NCI-H510A treated with DMSO at 0.1 percent for 48 hours (cell line): ENCODE measurements at places on chromosomes 2 and 18.
A peak's percentile ranks its signal among the peaks of the same experiment; 100 is the strongest.

GRCh38 chr2:142718576-142719155 lies 158.8 kb upstream of the KYNU start:
- DNase-seq, result no peak

GRCh38 chr2:61529944-61530735 lies 8.0 kb downstream of the XPO1 start:
- no peak for DNase-seq

DNA sequence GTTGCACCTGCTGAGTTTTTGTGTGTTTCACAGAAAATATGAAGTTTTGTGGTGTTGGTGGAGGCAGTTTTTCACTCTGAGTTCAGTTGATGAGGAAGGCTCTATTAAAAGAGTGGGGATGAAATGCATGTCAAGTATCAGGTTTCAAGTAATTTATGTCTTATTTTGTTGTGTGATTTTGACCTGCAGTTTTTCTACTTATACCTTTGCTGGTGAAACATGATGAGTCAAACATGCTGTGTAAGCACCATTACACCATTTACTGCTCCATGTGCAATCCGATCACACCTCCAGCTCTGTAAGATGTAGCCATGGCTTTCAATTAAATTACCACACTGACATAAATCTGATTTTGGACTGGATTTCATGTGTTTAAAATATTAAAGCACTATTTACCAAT lies 174.5 kb upstream of the ZEB2 start:
- peak; percentile 85 for DNase-seq

DNA sequence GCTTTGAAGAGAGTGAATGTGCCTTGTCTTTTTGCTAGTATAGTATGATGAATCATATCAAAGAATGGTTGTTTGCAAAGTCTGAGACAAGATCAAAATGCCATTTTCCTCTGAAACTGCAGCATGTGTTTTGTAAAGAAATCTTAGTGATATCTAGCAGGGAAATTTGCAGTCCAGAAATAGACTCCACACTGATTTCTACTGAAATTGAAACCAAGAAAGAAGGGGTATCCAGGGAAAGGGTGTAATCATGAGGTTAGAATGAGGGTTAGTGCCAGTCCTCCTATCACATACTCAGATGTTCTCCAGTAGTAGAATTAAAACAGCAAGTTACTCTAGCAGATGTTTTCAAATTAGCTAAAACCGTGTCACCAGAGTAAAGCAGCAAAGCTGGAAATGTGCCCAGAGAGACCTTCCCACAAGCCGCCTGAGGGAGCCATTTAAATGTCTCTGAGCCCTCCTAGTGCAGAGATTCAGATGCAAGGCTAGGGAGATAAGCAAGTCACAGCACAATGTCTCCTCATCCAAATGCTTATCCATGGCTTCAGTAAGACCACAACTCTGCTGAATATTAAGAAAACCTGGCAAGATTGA lies 4.9 kb downstream of the DLGAP1 start:
- DNase-seq, result peak; percentile 15

DNA sequence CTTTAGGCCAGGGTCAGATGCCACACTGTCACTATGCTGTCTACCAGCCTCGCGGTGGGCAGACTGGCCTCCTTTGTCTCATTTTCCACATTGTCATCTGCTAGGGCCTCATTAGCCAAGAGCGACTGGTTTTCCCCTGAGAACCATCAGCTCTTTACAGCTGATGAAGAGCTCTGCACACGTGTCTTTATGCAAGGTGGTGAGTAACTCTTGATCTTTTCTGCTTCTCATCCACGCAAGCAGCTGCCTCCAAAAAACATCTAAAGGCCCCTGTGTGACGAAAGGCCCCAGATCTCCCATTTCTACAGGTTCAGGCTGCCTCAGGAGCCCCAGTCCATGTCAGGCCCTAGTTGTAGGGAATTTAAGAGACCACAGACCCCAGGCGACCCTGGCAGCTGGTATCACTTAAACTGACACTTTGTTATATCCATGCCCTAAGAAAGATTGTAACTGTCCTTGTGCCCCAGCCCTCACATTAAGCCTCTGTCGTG lies 52.9 kb downstream of the DPYSL5 start:
- no peak for DNase-seq

GRCh38 chr2:5713101-5713500 lies 20.9 kb downstream of the SOX11 start:
- no peak for DNase-seq

DNA sequence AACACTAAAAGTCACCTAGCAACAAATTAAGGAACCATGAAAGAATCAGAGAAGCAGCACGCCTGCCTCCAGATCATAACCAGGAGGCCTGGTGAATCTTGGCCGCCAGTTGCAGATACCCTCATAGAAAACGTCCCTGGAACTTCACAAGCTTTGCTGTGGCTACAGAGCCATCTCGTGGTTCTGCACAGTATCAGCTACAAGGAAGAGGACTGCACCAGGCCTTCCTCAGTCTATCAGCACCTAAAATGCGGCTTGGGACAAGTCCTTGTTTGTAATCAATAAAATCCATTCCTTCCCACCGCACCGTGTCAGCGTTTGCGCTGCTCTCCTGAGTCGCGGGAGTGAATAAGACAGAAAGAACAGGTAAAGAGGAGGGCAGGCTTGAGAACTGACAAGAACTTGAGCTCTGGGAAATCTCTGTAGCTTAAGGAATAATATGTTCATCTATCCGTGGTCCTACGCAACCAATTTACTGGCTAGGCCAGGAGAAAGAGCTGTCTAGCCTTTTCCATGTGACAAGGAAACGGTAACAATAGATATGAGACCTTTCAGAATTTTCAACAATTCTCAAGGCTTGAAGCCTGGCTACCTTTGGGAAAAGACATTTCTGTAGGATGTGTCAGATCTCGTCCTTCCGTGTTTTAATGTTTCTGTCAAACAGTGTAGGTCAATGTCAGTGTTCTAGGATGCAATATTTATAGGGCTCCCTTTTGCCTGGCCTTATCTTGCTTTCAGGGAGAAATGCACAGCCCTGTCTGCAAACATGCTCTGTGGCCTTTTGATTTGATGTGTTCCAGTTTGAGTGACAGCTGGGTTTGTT lies 128.5 kb upstream of the RAB12 start:
- peak; percentile 95 for DNase-seq

GRCh38 chr2:162635706-162636105 lies 202.9 kb downstream of the KCNH7 start:
- DNase-seq, result no peak

GRCh38 chr2:1809726-1810125 lies 65.4 kb upstream of the PXDN start:
- DNase-seq, result no peak

- DNase-seq, result no peak
Observed at GRCh38 chr2:89833780-89834117, 1142.3 kb downstream of the RPIA start.

DNA sequence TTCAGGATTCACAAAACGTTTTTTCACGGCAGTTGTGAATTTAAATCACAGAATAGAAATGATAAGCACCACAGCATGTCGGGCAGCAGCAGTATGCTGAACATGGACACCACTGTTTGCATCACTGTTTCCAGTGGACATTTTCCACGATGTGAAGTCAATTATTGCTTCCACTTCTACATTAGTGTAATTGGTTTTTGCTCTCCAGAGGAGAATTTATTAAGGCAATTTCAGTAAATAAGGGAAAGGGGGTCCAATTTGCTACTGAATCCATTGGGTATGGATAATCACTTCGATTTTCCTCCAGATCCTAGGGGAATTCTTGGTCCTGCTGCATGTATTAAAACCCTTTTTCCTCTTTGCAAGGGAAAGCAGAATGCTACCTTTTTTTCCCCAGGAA lies 30.2 kb upstream of the VWC2L start:
- DNase-seq, result no peak

- DNase-seq, result peak; percentile 35
Observed at GRCh38 chr2:230885463-230886130, 20.9 kb downstream of the ITM2C start.

DNA sequence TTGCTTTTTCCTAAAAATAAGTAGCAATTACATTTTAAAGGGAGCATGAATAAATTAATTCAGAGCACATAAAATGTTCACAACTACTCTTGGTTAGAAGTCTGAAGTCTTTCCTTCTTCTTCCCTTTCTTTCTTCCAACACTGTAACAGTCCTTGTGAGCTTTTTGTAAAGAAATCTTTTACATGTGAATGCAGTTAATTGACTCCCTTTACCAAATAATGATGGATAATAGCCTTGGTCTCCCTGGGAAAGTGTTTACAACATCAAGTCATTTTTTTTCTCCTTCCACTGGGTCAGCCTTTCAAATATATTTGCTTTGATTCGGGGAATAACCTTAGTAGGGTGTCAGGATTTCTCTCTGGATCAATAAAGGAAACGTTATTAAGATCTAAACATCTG lies 39.1 kb downstream of the CALCRL start:
- DNase-seq, result no peak

- no peak for DNase-seq
Observed at GRCh38 chr2:171958475-171958874, 36.2 kb downstream of the HAT1 start.

GRCh38 chr18:43893001-43893637 lies 615.8 kb upstream of the SYT4 start:
- no peak for DNase-seq

DNA sequence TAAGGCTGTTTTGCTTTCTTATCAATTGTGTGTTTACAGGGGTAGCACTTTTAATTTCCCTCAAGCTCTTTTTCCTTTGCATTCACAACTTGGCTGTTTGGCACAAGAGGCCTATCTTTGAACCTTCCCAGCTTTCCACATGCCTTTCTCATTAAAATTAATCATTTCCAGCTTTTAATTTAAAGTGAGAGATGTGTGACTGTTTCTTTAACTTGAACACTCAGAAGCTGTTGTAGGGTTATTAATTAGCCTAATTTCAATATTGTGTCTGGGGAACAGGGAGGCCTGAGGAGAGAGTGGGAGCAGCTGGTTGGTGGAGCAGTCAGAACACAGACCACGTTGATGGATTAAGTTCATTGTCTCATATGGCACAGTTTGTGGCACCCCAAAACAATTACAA lies 4.7 kb downstream of the ASB1 start:
- no peak for DNase-seq

DNA sequence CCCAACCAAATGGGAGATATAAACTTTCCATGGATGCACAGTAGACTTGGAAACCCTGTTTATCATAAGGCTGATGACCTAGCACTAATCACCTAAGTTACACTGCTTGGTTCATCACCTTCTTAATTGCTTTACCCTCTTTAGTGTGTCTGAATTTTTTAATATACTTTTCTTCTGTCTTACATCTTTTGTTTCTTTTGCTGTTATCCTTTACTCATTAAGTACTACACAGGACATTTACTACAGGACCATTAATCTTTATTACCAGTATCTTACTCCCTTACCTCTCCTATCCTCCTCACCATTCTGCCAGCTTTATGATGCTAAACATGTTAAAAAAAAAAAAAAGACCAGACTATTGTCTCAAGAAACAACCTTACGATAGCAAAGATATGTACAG lies 333.6 kb downstream of the KIAA1328 start:
- DNase-seq, result no peak

- DNase-seq, result no peak
Observed at GRCh38 chr18:68426731-68427315, 288.1 kb downstream of the TMX3 start.

- DNase-seq, result peak; percentile 45
Observed at GRCh38 chr18:59265246-59265973, 7.8 kb downstream of the RAX start.

DNA sequence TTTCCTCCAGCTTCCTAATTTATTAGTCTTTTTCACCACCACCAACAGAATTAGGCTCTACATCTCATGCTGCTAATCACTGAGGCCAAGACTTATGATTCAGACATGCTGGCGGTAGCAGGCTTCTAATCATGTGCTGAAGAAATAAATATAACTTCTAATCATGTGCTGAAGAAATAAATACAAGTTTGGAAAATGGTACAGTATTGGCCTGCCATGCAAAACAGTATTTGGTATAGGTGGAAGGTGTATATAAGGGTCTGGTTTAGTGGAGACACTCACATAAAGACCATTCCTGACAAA lies 240.7 kb downstream of the TGIF1 start:
- no peak for DNase-seq

GRCh38 chr2:86673011-86673410 lies 47.1 kb upstream of the RMND5A start:
- DNase-seq, result no peak

- DNase-seq, result no peak
Observed at GRCh38 chr2:207913772-207914358, 111.5 kb downstream of the PLEKHM3 start.

GRCh38 chr2:28736034-28736433 lies 15.6 kb upstream of the PPP1CB start:
- DNase-seq, result no peak

DNA sequence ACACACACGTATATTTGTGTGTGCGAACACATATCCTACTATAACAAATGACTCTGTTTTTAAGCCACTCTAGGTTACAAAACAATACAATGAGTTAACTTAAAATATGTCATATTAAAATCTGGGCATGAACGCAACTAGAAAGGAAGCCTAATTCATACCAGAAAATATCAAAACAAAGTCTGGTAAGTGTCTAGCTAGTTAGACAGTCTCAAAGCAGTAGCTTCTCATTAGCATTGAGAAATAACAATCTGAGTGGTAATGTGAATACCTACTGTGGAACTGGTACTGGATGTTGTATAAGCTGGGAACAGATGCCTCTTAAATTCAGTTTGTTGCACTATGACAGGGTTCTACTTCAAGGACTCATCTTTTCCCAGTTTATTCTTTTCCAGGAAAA lies 32.5 kb upstream of the WIPF1 start:
- no peak for DNase-seq

DNA sequence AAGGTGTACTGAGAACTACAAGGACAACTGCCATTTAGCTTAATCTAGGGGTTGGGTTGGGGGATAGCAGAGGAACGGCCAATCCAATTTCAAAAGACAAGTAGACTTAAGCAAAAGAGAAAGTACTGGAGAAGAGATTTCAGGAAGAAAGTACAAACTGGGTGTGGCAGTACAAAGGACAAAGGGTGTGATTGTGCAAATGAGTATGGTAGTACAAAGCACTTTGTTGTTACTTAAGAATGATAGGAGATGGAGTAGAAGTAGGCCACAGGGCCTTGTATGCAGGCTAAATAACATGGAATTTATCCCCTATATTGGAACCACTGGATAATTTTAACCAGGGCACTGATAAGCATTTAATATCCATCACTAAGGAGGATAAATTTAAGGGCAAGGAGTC lies 4.7 kb upstream of the ORC2 start:
- DNase-seq, result no peak

DNA sequence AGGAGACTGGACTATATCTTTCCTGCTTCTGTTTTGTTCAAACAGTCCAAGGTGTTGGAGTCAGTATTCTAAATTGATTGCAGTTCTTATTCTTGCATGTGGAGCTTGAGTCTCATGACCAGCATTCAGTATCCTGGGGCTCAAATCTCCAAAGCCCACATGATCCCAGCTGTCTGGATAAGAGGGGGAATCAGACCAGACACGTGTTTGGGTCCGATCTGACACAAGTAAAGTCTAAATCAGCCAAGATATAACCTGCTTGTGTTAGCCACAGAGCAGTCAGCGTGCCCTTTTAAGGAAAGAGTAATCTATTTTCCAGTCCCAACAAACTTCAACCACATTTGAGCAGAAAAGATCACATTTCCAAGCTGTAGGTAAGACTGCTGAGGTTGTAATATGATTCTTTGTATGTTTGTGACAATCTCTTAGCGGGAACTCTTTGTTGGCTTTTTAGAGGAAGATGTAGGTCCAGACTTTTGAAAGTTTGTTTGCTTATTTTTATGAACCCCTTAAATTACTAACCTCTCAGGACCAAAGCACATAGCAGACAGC lies 334.6 kb downstream of the SLC4A3 start:
- peak; percentile 8 for DNase-seq
